Stimulated activated CD8-positive, alpha-beta memory T cell treated with anti-CD3 and anti-CD28 coated beads, Interleukin-4, amount 100 ng/mL, for 48 hours (primary cell): ENCODE measurements at places on chromosomes 1 and 21.

- no peak for DNase-seq
Observed at GRCh38 chr1:115275216-115275615, 62.8 kb downstream of the NGF start.

DNA sequence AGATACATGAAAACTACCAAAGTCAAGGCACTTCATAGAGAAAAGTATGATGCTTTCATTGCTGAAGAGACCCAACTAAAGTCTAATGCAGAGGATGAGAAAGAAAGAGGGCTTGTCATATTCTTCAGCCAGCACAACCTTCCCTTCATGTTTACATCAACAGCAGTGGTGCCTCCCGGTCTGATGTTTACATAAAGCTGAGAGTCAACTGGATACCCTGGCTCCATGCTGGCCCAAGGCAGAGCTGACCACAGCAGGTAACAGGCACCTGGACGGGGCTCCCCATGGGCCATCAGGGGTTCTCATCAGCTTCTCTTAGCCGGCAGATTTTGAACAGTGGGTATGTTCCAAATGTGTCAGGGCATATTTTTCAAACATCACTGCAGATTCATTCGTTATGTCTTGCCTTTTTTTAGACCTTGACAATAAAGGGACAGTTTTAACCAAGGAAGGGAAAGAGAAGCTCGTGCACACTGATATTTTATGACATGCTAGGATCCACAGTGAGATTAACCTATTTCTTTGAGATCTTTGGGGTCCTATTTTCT is 117.1 kb downstream of the NRIP1 start:
- DNase-seq, result no peak

- no peak for DNase-seq
Observed at GRCh38 chr1:14896381-14897079, 257.0 kb upstream of the TMEM51 start.

DNA sequence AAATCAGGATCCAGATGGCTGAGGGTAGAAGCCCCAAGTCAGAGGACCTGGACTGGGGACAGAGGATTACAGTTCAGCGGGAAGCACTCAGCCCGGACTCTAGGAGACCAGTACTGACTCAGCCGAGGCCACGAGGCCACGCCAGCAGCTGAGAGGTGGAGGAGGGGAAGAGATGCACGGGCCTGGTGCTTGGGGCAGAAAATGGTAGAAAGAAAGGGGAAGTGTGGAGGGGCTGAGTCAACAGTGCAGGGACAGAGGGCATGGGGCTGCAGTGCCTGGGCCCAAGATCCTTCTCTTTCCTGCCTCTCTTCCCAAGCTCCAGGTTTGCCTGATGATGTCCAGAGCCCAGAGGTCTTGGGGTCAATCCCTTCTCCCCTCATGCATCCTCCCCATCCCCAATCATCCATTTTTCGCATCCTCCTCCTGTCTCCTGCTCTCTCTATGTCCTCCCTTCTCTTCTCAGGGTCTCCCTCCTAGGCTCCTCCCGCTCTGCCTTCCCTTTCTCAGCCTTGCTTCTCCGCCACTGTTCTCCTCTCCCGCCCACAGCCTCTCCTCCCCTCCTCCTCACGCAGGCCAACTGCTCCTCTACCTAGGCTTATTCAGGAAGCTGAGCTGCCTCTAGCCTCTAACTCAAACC is 7.7 kb downstream of the ARHGEF2 start:
- DNase-seq, result peak; percentile 55
